RKO (cell line): ENCODE measurements at places on chromosomes 1 and 21.

- DNase-seq, result no peak
These were observed 16.7 kb upstream of the KCNJ15 start for GRCh38 chr21:38240129-38240528.

DNA sequence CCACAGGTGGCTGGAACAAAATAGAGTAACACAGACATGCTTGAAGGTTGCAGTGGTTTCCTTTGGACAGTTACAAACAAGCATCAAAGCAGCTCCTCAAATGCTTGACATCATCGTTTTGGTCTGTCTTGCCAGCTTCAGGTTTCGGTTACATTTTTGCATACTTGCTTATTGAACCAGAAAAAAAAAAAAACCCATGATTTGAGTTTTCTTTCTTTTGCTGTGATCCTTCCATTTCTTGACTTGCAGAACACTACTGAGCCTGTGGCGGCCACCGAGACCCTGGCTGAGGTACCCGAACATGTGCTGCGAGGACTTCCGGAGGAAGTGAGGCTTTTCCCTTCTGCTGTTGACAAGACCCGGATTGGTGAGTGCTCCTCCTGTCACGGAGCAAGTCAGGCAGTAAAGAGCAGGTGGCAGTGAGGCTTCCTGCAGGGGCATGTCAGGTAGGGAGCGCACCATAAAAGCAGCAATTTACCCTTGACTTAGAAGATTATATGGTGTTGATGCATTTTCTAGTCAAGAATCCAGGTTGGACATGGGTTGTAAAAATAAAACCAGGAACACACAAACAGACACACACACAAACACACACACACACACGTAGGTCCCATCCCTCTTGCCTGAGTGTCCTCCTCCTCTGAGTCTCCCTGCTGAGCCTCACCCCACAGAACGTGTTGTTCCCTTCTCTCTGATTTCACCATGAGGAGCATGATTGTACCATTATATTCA lies 30.9 kb downstream of the PRDM2 start:
- DNase-seq, result no peak

DNA sequence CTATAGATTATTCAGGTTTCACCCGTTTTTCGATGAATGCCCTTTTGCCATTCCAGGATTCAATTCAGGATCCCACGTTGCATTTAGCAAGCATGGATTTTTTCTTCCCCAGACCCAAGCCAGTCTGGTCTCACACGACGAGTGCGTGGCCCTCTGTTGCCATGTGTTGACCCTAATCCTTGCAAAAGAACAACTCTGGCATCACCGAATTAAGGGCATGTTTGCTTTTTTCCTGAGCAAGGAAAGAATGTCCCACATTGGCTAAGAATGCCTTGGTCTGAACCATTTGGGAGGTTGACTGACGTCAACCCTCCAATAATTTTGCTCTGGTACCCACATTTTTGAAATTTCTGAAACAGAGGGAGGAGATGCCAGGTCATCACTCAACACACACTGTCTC lies 153.0 kb upstream of the WNT4 start:
- no peak for DNase-seq

- no peak for DNase-seq
These were observed 13.0 kb upstream of the ELAVL4 start for GRCh38 chr1:50095716-50096115.

- DNase-seq, result no peak
These were observed 38.7 kb downstream of the JUN start for GRCh38 chr1:58745117-58745516.

DNA sequence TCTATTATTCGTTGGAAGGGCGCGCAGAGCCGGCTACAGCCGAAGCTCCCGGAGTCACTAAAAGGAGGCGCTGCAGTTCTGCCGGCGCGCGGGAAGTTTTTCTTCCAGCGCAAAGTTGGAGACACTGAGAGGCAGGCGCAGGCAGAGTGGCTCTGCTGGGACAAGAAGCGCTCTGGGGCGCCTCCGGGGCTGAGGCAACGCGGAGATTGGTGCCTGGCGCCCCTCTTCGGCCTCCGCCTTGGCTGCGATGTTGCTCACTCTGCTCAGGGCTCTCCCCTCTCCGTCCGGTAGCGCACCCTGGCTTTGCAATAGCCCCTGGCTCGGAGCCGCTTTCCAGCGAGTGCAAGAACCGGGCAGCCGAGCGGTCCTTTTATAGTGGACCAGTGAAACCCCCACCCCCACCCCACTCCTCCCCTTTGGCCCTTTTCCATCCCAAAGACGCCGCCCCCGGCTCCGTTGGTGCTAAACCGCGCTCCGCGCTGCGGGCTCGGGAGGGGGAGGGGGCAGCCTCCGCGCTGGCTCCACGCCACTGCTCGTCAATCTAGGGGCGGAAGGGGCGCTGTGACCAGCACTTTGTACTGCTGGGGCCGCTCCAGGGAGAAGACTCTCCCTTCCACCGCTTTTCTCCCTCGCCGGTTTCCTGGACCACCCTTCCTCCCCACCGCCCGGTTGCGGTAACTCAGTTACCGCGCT lies at the start of gene ADAMTS1:
Gene ADAMTS1, minus strand, starts transcription at position 344 of the 693 bp plus-strand sequence. CDS start 455 bp downstream, outside the sequence.
- no peak for DNase-seq

DNA sequence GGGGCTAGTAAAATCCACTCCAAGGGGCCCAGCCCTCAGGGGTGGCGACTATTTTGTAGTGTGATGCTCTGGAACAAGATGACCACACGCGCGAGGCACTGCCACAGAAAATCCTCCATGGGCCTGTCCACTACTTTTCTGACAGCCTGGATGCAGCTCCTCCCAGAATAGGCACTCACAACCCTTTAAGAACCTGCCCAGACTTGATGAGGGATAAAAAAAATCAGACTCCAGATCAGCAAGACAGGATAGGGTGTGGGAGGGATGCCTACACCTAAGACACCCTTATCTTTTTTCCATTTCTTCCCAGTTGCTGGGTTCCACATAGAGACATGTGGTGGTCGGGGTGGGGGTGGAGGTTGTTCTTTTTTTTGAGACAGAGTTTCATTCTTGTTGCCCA lies 33.5 kb downstream of the PCAT6 start:
- DNase-seq, result no peak

DNA sequence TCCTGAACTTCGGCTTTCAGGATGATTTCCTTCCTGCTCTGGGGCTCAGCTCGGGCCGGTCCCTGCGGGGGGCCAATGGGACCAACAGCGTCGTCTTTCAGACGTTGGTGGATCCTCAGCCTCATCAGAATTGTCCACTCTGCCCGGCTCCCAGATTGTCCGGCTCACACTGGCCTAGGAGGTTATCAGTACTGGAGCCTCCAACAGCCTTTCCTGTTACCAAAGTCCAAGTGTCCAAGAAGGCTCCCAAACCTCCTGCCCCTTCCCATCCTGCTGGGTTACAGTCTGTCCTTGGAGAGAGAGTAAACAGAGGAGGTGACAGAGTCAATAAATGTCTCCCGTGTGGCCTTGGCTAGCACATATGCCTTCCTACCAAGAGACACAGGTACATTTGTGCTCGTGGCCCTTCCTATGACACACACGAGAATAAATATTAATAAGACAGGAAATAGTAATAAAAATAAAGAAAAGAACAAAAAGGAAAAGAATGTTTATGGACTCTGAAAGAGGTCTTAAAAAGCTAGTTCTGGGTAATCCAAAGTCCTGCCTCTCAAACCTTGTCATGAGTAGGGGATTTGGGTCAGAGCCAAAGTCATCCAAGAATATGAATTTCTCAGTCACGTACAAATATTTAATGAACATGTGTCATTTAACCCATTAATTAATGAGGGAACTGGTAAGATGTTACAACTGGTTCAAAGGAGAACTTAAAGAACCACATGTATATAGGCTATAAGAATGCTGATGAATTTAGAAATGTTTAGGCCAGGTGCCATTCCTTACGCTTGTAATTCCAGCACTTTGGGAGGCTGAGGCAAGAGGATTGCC lies 80.8 kb upstream of the SLC2A1 start:
- no peak for DNase-seq

DNA sequence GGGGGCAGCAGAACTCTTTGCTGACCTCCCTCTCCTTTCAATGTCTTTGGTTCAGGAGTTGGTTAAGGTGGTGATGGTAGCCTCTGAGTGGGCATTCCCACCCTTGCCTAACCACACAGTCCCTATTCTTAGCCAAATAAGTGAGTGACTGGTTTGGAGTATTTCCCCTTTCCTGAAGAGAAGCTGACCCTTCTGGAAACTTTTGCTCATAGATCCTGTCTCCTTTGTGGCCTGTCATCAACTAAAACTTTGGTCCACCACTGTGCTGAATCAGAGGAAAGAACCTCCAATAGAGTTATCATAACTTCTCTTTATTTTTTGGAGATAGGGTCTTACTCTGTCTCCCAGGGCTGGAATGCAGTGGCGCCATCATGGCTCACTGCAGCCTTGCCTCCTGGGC lies 31.1 kb downstream of the C1orf21 start:
- no peak for DNase-seq

GRCh38 chr1:19140465-19140864 lies 69.6 kb downstream of the UBR4 start:
- no peak for DNase-seq

DNA sequence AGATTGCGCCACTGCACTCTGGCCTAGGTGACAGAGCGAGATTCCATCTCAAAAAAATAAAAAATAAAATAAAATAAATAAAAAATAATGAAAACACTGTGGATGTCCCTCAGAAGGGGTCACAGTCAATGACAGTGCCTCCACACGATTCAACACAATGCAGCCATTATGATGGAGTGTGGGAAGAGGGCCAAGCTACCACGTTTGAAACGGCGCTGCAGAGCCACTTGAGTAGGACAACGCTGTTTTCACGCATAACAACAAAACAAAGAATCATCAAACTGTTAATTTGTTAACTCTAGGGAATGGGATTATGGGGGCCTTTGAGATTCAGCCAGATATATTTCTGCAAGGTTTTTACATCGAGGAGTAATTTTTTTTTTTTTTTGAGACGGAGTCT lies 36.5 kb downstream of the NKAIN1 start:
- DNase-seq, result no peak

GRCh38 chr1:228149406-228150119 lies at the start of gene GJC2:
GJC2 (plus strand) TSS chr1:228149930; CDS start chr1:228157759, 7,829 bp downstream.
- DNase-seq, result no peak

GRCh38 chr21:37675202-37675801 lies 241.0 kb downstream of the KCNJ6 start:
- DNase-seq, result no peak

DNA sequence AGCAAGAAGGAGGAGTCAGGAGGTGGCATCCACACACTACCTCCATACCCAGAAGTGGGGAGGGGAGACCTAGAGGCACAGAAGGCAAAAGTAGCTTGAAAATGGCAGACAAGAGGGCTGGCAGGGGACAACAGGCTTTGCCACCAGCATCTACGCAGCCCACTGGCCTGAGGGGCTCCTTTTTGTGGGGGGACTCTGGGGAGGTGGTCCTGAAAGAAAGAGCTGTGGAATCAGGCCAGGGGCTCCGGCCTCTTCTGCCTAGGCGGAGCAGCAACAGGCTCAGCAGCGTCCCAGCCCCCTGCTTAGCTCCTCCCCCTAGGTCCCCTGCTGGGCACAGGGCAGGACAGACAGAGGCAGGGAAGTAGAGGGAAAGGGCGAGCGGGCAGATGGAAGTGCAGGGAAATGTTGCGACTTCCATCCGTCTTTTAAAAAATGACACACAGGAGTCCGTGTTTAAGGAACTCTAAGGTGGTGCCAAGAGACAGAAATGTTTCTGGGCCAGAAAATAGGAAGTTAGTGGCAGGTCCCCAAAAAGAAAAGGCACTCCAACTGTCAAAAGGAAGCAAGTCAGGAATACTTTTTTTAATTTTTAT lies 10.0 kb upstream of the LEFTY2 start:
- DNase-seq, result no peak

- DNase-seq, result no peak
These were observed 181.7 kb upstream of the DPYD start for GRCh38 chr1:98102345-98103030.

- DNase-seq, result no peak
These were observed 175.6 kb upstream of the C1orf174 start for GRCh38 chr1:4075436-4076225.

DNA sequence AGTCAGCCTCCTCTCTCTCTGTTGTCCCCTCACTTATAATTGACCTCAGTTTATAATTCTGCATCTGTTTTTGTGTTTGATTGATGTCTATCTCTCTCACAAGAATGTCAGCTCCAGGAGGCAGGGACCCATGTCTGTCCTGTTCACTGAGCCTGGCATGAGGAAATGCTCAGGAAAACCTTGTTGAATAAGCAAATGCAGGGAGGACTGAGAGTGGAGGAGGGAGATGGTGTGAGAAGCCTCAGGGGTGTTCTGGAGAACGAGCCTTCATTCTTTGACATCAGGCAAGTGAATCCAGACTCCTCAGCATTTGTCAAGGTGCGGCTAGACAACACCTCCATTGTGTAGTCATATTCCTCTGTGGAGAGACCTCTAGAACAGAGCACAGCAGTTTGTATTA lies 45.5 kb downstream of the MAN1C1 start:
- DNase-seq, result no peak

- no peak for DNase-seq
These were observed 34.9 kb downstream of the EPHA2 start for GRCh38 chr1:16120940-16121410.

GRCh38 chr1:1199961-1200875 lies 6.2 kb downstream of the TNFRSF18 start:
- no peak for DNase-seq

DNA sequence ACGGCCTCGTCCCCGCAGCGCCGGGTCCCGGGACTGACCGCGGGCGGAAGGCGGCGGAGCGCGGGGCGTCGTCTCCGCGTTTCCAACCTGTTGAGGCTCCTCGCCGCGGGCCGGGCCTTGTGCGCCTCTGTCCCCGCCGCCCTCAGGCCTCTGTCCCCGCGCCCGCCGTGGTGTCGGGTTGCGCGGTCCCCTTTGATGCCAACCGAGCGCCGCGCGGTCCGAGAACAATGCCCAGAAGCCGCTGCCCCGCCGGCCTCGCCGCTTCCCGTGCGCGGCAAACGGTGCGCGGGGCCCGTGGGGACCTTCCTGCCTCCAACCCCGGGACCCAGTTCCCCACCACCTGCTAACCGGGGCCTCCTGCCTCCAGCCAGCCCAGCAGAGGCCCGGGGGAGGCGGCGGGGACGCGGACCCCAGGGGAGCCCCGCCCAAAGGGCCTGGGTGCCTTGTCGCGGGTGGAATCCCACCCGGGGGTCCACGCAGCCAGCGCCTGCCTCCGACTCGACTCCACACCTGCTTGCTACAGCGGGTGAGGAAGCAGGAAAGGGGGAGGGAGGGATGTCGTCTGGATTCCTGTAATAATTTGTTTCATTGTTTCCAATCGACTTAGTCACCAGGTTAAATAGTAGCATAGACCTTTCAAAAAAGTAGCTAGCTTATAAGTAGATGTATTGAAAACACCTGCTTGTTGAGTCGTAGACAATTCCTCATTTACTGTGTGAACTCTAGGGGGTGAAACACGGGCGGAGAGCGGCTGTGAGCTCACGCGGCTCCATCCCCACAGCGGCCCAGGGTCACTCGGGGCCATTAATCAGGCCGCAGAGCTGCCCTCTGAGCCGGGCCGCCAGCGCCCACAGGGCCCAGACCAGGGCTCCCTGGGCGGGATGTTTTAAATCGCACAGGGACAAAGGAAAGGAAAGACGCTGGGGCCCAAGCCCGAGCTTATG lies 1.1 kb downstream of the COL18A1 start:
- peak; percentile 8 for DNase-seq

GRCh38 chr1:161787355-161787754 lies 21.2 kb downstream of the ATF6 start:
- no peak for DNase-seq
